Ascending aorta (tissue), 2 donors: ENCODE measurements at places on chromosomes 4 and X. TPM values are rescaled to one million over a fixed set of nuclear protein-coding genes. Genes with fewer than 3 reads are reported as not detected.

DNA sequence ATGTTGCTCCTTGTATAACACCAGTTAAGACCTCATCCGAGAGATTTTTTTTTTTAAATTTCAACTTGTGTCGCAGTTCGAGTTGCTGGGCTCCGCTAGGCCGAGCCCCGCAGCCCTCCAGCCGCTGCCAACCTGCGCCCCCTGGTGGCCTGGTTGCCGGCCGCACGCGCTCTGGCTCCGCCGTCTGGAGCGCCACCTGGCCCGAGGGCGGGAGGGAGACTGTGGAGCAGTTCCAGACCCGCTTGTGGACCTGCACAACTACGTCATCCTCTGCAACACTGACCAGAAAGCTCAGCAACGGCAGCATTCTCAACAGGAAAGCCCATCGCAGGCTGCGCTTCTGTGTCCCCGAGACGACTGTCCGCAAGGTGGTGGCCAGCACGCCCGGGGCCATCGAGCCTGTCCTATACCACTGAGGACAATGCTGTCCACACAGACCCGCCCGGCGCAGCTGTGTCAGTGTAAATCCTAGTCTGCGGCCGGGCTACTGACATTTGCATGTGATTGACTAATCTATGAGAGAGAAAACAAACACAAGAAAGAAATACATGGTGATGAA lies 39.1 kb downstream of the ARL9 start:
- peak; percentile 14 for DNase-seq

The EFHC2 gene
- total RNA-seq, result not detected

- DNase-seq, result no peak
Measured at GRCh38 chrX:103910430-103910829, 52.0 kb upstream of the TMSB15B start.

GRCh38 chrX:123169247-123169901 lies 14.7 kb upstream of the GRIA3 start:
- no peak for DNase-seq

The AFP gene
- not detected for total RNA-seq
